Activated CD4-positive, alpha-beta T cell treated with anti-CD3 and anti-CD28 coated beads, Interleukin-2, amount 10 ng/mL, durations not matched to agents 24 days and 14 days (primary cell): ENCODE measurements at places on chromosomes 1 and 21. TPM values are rescaled to one million over a fixed set of nuclear protein-coding genes. Genes with fewer than 3 reads are reported as not detected.
A peak's percentile ranks its signal among the peaks of the same experiment; 100 is the strongest.

Gene MRAP
- not detected in 2 replicates for total RNA-seq

- no peaks in the 10 kb centered on the region for H3K36me3 ChIP-seq
- H3K27me3 ChIP-seq: no peaks in the 10 kb centered on the region
- H3K4me1 ChIP-seq: no peaks in the 10 kb centered on the region
- H3K27ac ChIP-seq: no peak overlapping the region
- DNase-seq: no peak
Measured at GRCh38 chr1:194281376-194281775, 1095.0 kb upstream of the B3GALT2 start.

Gene C1QA
- not detected in 2 replicates for total RNA-seq

DNA sequence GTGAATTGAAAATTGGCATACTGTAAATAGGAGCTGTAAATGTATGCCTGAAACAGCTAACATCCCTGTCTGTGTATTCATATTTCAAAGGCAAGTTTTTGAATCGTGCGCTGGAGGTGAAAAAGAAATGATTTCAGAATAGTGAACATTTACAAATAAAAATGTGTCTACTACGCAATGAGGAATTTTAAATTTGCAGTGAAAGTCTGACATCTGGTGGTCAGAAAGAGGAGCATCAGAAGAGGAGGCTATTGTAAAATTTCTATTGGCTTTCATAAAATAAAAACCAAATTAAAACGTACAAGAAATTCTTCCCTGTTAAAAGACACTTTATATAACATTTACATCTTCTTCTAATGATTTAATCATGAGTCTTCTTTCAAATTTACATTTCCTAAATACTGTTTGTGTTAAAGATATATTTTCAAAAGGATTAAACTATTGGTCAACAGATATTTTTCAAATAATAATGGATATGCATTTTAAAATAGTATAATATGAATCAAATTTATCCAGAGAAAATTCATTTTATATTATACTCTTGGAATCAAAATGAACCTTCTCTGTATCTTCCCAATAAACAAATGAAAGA, 113.7 kb upstream of the RRP15 start:
- H3K27ac ChIP-seq: no peak overlapping the region
- no peaks in the 10 kb centered on the region for H3K4me1 ChIP-seq
- H3K36me3 ChIP-seq: no peaks in the 10 kb centered on the region
- DNase-seq: no peak
- no peak overlapping the region for H3K4me3 ChIP-seq

Gene CYP4Z1
- total RNA-seq: not detected in 2 replicates

Gene RNPC3
- total RNA-seq: 18.7 and 20.7 TPM in 2 replicates

DNA sequence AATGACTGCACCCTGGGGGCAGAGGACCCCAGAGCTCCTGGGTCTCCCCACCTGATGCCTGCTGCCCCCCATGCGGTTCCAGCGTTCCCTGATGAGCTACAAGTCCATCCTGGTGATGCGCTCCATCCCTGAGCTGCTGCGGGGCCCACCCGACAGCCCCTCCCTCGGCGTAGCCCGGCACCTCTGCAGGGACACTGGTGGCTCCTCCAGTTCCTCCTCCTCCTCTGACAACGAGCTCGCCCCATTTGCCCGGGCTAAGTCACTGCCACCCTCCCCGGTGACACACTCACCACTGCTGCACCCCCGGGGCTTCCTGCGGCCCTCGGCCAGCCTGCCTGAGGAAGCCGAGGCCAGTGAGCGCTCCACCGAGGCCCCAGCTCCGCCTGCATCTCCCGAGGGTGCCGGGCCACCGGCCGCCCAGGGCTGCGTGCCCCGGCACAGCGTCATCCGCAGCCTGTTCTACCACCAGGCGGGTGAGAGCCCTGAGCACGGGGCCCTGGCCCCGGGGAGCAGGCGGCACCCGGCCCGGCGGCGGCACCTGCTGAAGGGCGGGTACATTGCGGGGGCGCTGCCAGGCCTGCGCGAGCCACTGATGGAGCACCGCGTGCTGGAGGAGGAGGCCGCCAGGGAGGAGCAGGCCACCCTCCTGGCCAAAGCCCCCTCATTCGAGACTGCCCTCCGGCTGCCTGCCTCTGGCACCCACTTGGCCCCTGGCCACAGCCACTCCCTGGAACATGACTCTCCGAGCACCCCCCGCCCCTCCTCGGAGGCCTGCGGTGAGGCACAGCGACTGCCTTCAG, 35.5 kb downstream of the TRIM11 start:
- no peaks in the 10 kb centered on the region for H3K27me3 ChIP-seq
- H3K36me3 ChIP-seq: no peaks in the 10 kb centered on the region
- H3K4me1 ChIP-seq: no peaks in the 10 kb centered on the region
- no peak overlapping the region for H3K27ac ChIP-seq
- H3K4me3 ChIP-seq: no peak overlapping the region
- no peak for DNase-seq

GRCh38 chr1:147611021-147611426, 59.3 kb downstream of the ACP6 start:
- no peak overlapping the region for H3K4me3 ChIP-seq
- no peak overlapping the region for H3K27ac ChIP-seq
- H3K36me3 ChIP-seq: peaks cover 62% of the 10 kb centered on the region
- no peak for DNase-seq
- H3K4me1 ChIP-seq: peaks cover 13% of the 10 kb centered on the region
- no peaks in the 10 kb centered on the region for H3K27me3 ChIP-seq

DNA sequence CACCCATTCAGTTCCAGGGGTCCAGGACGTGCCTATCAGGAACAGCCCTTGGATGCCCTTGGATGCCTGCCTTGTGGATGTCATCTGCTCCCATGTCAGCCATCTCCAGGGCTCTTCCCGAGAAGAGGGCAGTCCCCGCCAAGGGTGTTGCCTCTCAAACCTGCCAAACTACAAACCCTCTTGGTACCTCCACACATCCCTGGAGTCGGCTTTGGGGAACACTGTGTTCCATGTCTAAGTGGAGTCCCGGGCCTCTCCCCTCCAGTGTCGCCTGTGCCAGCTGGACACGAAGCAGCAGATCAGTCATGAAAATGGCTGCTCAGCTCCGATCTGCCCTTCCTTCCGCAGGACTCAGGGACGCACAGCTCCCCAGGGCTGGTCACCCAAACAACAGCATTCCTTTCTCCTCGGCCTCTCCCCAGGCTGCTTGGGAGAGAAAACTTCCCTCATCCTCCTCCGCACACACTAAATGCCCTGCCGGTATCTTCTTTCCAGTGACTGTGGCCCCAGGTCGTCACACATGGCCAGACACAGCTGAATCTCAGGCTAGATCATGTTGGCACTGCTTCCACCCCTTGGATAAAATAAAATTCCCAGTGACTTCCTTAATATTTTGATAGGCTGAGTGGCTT, 53.4 kb downstream of the GALNT2 start:
- no peaks in the 10 kb centered on the region for H3K27me3 ChIP-seq
- DNase-seq: no peak
- peaks cover 32% of the 10 kb centered on the region for H3K36me3 ChIP-seq
- no peak overlapping the region for H3K27ac ChIP-seq

DNA sequence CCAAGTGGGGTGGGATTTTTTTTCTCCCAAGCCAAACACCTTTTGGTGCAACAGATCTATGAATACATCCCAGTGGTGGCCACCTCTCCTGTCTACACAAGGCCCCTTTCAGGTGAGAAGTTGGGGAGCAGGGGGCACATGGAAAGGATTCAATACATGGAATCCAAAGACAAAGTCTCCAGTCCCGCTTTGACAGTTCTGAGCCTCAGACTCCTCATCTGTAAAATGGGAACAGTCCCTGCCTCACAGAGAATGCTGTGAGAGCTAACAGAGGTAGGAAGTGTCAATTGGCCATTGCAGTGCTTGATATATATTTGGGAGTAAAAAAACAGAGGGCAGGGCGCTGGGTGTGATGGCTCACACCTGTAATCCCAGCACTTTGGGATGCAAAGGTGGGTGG, 26.7 kb upstream of the ZNF436 start:
- DNase-seq: no peak
- H3K27me3 ChIP-seq: no peaks in the 10 kb centered on the region
- H3K4me3 ChIP-seq: no peak overlapping the region
- no peak overlapping the region for H3K27ac ChIP-seq
- H3K36me3 ChIP-seq: no peaks in the 10 kb centered on the region

- peak overlapping the region; percentile 89 for H3K27ac ChIP-seq
- H3K36me3 ChIP-seq: peaks cover 16% of the 10 kb centered on the region
- H3K4me3 ChIP-seq: peak overlapping the region; percentile 62
- H3K4me1 ChIP-seq: peaks cover 48% of the 10 kb centered on the region
- no peaks in the 10 kb centered on the region for H3K27me3 ChIP-seq
- DNase-seq: peak; percentile 90
Measured at GRCh38 chr1:116817582-116818064, 63.4 kb downstream of the CD2 start.

- H3K27ac ChIP-seq: no peak within 1 kb of the TSS
- H3K4me1 ChIP-seq: peaks cover 2% of the 10 kb centered on the region
- H3K36me3 ChIP-seq: no peaks in the 10 kb centered on the region
- no peak within 1 kb of the TSS for H3K4me3 ChIP-seq
- no peak for DNase-seq
Measured at GRCh38 chr1:173050865-173051264, at the start of gene TNFSF18. Gene TNFSF18, minus strand, starts transcription at chr1:173050941. Its CDS starts 45 bp downstream, at chr1:173050896.

GRCh38 chr1:244075247-244075722, 24.2 kb downstream of the ZBTB18 start:
- peaks cover 21% of the 10 kb centered on the region for H3K27me3 ChIP-seq
- peak overlapping the region; percentile 67 for H3K27ac ChIP-seq
- DNase-seq: no peak
- peaks cover 20% of the 10 kb centered on the region for H3K4me1 ChIP-seq
- H3K36me3 ChIP-seq: no peaks in the 10 kb centered on the region

Gene PRDM15
- 18.6 and 19.1 TPM in 2 replicates for total RNA-seq
